ENCODE measurements at places on chromosomes 2 and 18.

DNA sequence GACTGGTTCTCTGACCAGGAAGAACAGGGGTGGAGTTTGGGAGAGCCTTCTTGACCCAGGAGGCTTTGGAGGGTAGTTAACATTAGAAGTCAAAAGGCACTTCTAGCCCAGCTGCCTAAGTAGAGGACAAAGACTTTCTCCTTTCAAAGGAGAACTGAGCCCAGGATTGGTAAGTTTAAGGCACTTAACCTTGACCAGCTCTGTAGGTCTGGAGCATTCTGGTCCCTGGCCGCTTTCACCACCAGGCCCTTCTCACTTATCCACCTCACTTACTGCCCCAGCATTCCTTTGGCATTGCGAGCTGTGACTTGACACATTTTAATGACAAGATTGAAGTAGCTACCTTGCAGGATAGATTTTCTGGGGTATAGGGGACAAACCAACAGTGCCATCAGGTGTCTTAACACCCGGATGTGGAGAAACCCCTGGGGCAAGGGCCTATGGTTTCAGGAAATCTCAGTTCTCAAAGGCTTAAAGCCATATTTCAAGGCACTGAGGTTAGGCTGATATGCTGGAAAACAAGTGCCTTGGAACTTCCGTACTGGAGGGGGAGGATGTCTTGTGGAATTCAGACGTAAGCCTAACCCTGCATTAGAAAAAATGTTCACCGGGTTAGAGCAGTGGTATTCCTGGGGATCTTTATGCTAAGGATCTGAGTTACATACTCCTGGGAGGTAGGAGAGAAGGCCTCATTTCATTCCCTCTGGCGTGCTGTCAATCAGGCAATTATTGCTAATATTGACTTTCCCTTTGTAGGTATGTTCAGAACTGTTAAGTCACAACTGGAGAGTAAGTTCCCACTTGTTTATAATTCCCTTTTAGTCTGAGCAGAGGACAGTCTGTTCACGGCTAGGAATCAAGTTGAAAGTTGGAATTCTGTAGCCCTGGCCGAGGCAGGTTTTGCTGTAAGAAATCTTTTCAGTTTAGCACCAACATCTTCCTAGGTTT is 4.3 kb downstream of the C2orf68 start:
- no peak for DNase-seq
- H3K4me1 ChIP-seq = no peaks in the 10 kb centered on the region
- H3K27me3 ChIP-seq = no peaks in the 10 kb centered on the region
- H3K36me3 ChIP-seq = peaks cover 15% of the 10 kb centered on the region

- H3K27me3 ChIP-seq = peaks cover 6% of the 10 kb centered on the region
- H3K27ac ChIP-seq = no peak overlapping the region
Measured at GRCh38 chr18:62529597-62529996, 6.8 kb downstream of the ZCCHC2 start.

DNA sequence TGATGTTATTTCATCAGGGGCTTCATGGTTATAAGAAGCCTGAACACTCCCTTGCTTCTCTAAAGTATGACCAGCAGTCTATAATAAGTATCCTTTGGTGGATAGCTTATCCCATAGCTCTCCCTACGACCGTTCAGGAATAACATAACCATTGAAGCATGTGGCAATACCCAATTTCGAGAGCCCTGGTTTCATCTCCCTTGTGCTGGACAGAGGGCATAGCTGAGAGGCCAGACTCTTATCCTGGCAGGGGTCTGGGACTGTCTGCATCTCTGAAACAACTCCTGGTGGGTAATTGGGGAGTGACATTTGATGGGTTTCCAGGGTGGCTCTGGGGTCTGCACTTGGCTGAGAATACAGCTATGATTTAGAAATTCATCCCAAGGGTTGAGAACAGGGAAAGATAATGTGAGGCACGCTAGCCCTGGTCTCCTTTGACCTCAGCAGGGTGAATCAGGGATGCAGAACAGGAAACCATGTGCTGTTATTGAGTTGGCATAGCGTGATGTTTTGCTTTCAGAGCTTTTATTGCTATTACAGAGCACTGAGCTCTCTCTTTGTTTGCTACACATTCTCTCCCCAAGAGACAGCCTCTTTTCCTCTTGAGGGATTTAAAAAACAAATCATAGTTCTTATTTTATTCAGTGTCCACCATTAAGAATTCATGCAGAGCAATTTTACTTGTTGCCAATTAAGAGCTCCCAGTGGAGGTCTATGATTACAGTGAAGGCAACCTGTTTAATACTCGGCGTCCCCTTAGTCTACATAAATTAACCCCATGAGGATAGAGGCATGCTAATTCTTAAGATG is 274.5 kb downstream of the NCKAP5 start:
- no peak overlapping the region for H3K27ac ChIP-seq
- no peaks in the 10 kb centered on the region for H3K27me3 ChIP-seq
- no peak overlapping the region for H3K4me3 ChIP-seq
- DNase-seq = no peak
- H3K4me1 ChIP-seq = no peaks in the 10 kb centered on the region

DNA sequence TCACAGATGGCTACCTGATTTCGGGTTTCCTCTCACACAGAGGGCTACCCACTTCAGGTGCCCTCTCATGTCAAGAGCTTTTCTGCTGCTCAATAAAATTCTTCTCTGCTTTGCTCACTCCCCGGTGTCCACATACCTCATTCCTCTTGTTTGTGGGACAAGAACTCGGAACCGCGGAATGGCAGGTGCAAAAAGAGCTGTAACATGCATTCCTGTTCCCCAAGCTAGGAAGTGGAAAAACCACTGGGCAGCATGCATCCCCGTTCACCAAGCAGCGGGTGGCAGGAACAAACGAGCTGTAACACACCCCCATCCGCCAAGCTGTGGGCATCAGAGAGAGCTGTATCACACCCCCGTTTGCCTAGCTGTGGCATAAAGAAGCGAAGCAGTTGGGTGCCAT is 27.2 kb upstream of the FRZB start:
- no peak overlapping the region for H3K27ac ChIP-seq
- H3K27me3 ChIP-seq = no peaks in the 10 kb centered on the region
- H3K4me3 ChIP-seq = no peak overlapping the region
- no peak for DNase-seq

DNA sequence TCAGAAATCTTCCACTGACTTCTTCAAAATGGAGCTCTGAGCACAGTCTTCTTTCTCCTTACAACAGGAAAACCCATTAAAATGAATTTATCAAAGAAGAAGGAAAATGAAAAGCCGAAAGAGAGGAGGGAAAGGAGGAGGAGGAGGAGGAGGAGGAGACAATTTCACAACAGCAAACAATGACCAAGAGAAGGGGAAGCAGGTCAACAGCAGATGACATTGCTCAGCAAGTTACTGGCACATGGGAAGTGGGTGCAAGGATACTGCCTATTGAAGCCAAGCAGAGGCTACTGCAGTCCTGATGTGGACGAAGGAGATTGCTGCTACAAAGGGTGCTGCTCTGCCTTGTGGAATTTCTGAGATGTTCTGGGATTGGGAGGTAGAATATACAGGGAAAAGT is 268.2 kb upstream of the FBXO11 start:
- H3K36me3 ChIP-seq = no peaks in the 10 kb centered on the region
- H3K4me1 ChIP-seq = no peaks in the 10 kb centered on the region
- H3K27ac ChIP-seq = no peak overlapping the region

DNA sequence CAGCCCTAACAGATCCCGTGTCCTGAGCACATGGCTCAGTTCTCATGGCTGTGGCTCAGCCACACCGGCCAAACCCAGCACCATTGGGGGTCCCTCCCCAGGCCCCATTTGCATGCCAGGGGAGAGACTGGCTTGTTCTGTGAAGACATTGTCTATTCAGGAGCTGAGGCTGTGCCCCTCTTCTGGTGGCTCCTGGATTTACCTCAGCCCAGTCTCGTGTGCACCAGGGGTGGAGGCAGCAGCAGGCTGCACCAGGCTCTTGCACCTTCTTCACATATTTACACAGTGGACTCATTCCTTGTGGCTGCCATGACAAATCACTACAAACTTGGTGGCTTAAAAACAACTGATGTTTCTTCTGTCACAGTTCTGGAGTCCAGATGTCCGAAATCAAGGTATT is 92.4 kb upstream of the ITGA6 start:
- H3K4me3 ChIP-seq = no peak overlapping the region
- no peaks in the 10 kb centered on the region for H3K4me1 ChIP-seq
- H3K27ac ChIP-seq = no peak overlapping the region
- no peak for DNase-seq
- H3K36me3 ChIP-seq = no peaks in the 10 kb centered on the region
- no peaks in the 10 kb centered on the region for H3K27me3 ChIP-seq

DNA sequence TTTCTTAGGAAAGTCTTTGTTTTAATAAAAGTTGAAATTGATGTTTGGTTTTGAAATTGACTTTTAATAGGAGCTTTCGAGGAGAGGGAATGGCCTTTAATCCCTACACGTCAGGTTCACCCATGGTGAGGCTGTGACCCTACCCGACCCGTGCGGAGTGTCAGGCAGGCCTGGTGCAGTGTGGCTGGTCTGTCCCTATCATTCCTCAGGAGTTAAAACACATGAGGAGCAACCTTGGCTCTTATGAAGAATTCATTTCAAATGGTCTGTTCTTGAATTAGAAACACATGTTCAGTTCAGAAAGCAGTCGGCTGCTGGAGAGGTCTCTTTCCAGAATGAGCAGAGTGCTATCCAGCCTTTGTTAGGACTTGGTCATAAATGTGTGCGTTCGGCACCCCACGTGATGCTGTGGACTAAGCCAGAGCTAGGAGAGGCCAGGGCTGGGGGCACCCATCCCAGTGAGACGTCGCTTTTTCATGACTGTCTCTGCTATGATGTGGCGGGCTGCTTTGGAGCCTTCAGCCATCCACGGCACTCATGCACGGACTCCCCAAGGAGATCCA is 54.7 kb downstream of the EMILIN2 start:
- no peak overlapping the region for H3K4me3 ChIP-seq
- H3K27ac ChIP-seq = no peak overlapping the region
- H3K27me3 ChIP-seq = peaks cover 2% of the 10 kb centered on the region
- DNase-seq = no peak

DNA sequence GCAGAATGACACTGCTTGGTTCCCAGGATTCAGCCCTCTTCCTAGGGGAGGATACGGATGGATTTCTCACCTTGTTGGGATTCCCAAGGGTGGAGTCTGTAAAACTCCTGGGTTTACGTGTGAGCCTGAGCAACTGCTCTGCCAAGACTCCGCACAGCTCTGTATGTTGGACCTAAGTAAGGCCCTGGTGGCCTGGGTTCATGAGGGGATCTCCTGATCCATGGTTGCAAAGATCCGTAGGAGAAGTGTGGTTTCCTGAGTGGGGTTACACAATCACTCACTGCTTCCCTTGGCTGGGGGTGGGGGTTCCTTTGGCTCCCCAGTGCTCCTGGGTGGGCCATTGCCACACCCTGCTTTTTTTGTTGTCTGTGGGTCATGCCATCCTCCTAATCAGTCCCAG is 37.7 kb downstream of the ANKRD12 start:
- DNase-seq = no peak
- H3K4me3 ChIP-seq = no peak overlapping the region
- no peak overlapping the region for H3K27ac ChIP-seq
- no peaks in the 10 kb centered on the region for H3K36me3 ChIP-seq
- H3K4me1 ChIP-seq = no peaks in the 10 kb centered on the region

GRCh38 chr2:59912042-59912441 is 641.4 kb downstream of the BCL11A start:
- H3K4me1 ChIP-seq = no peaks in the 10 kb centered on the region
- H3K36me3 ChIP-seq = no peaks in the 10 kb centered on the region
- no peak for DNase-seq
- H3K4me3 ChIP-seq = no peak overlapping the region
- H3K27me3 ChIP-seq = no peaks in the 10 kb centered on the region

GRCh38 chr2:16664052-16664731 is 1.4 kb downstream of the CYRIA start:
- no peak overlapping the region for H3K27ac ChIP-seq
- peaks cover 11% of the 10 kb centered on the region for H3K27me3 ChIP-seq
- H3K36me3 ChIP-seq = no peaks in the 10 kb centered on the region
- H3K4me3 ChIP-seq = no peak overlapping the region
- no peak for DNase-seq
- 0 out of 2 replicates have a peak, but pooled peaks cover 9% of the 10 kb centered on the region for H3K4me1 ChIP-seq

- no peak overlapping the region for H3K4me3 ChIP-seq
- H3K27me3 ChIP-seq = no peaks in the 10 kb centered on the region
- H3K27ac ChIP-seq = no peak overlapping the region
Measured at GRCh38 chr18:41025666-41026065, 929.4 kb upstream of the PIK3C3 start.

GRCh38 chr2:705971-706511 is 28.8 kb upstream of the TMEM18 start:
- no peaks in the 10 kb centered on the region for H3K36me3 ChIP-seq
- H3K4me3 ChIP-seq = no peak overlapping the region
- DNase-seq = no peak
- H3K27me3 ChIP-seq = no peaks in the 10 kb centered on the region
- no peaks in the 10 kb centered on the region for H3K4me1 ChIP-seq
- no peak overlapping the region for H3K27ac ChIP-seq

DNA sequence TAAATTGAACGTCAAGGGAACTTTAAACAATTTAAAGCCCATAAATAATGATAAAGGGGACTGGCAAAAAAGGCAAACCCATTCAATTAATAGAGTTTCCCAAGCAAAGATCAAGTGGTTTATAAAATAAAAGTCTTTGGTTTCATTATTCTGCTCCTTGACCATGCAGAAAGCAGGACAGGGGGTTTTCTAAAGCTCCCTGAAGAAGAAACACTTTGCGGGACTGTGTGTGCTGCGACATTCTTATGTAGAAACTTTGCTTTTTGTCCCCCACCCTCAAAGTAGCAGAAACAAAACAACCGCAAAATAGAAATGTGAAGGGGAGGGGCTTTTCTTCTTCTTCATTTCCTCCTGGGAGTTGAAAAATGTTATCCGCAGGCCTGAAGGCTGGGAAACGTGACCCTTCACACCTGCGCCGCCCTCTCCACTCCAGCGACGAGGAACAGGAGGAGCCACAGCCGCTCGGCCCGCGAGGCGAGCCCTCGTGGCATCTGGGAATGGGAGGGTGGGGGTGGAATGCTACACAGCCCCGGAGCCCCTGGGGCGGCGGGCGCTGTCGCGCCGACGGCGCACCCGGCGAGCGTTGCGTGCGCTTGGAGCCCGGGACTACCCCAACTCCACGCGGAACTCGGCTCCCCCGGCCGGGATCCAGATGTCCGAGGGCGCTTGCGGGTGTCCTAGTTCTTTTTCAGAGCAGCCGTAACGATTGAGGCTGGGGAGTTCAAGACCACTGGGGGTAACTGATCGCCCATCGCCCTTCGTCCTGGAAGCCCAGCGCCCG is 4.3 kb upstream of the GBX2 start:
- H3K4me1 ChIP-seq = peaks cover 40% of the 10 kb centered on the region
- peak overlapping the region; percentile 46 for H3K4me3 ChIP-seq
- H3K27ac ChIP-seq = no peak overlapping the region
- no peak for DNase-seq
- H3K27me3 ChIP-seq = peaks cover 88% of the 10 kb centered on the region

- no peak for DNase-seq
- no peaks in the 10 kb centered on the region for H3K27me3 ChIP-seq
- H3K4me1 ChIP-seq = no peaks in the 10 kb centered on the region
- no peak overlapping the region for H3K4me3 ChIP-seq
- no peaks in the 10 kb centered on the region for H3K36me3 ChIP-seq
- H3K27ac ChIP-seq = no peak overlapping the region
Measured at GRCh38 chr2:226906163-226906693, 70.4 kb downstream of the RHBDD1 start.

Data from H1 (cell line).